Activated CD4-positive, alpha-beta T cell treated with anti-CD3 and anti-CD28 coated beads, Interleukin-2, amount 50 U/mL, for 4 hours (primary cell): ENCODE measurements at places on chromosomes 6 and 20.

GRCh38 chr6:43334466-43335095 is 26.0 kb upstream of the CRIP3 start:
- DNase-seq, result no peak

DNA sequence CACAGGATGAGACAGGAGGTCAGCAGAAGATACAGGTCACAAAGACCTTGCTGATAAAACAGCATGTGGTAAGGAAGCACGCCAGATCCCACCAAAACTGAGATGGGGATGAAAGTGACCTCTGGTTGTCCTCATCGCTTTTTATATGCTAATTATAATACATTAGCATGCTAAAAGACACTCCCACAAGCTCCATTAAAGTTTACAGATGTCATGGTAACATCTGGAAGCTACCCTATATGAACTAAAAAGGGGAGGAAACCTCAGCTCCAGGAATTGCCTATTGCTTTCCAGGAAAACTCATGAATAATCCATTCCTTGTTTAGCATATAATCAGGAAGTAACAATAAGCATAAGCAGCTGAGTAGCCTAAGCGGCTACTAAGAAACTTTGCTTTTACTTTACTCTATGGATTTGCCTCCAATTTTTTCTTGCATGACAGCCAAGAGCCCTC is 8.4 kb upstream of the RIN2 start:
- no peak for DNase-seq

DNA sequence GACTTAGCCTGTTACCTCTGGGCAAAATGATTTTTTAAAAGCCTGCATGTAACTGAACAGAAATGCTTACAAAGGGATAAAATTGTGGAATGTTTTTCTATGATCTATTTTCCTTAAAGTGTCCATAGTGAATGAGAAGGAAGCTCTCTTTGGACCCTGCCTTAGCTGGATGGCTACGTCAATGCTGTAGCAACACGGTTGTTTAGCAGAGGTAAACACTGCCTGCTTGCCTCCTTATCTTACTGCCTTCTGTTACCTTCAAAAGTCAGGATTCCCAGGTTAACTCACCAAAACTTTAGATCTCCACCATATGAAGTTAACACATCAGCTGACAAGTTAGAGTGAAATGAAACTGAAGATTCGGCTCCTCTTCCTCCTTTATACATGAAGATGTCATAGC is 402.6 kb downstream of the SAMD5 start:
- DNase-seq, result no peak

- no peak for DNase-seq
Observed at GRCh38 chr6:90202156-90202555, 94.5 kb downstream of the BACH2 start.

DNA sequence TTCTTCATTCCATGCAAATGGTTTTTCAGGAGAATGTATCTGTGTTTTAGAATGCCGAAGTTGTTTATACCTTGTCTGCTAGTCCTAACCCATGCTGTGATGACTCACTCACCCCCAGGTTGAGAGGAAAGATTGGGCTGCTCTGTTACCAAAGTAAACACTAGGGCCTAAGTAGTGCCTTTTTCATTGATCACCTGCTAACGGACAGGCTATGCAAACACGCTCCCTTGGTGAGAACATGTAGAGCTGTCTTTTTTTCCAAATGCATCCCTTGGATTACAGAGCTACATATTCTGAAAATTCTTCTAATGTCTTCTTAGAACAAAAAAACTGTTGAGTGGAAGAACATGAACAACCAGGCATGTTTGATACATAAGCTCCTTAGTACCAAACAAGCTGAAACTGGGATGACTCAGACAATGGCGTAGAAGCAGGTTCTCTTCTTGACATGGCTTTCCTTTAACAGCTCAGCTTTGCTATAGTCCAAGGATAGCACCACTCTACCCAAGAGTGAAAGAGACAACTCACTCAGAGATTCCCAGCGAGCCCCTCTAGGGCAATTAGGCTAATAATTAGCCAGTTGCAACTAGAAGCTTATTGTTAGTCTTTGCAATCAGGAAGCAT is 20.5 kb downstream of the PERP start:
- no peak for DNase-seq

DNA sequence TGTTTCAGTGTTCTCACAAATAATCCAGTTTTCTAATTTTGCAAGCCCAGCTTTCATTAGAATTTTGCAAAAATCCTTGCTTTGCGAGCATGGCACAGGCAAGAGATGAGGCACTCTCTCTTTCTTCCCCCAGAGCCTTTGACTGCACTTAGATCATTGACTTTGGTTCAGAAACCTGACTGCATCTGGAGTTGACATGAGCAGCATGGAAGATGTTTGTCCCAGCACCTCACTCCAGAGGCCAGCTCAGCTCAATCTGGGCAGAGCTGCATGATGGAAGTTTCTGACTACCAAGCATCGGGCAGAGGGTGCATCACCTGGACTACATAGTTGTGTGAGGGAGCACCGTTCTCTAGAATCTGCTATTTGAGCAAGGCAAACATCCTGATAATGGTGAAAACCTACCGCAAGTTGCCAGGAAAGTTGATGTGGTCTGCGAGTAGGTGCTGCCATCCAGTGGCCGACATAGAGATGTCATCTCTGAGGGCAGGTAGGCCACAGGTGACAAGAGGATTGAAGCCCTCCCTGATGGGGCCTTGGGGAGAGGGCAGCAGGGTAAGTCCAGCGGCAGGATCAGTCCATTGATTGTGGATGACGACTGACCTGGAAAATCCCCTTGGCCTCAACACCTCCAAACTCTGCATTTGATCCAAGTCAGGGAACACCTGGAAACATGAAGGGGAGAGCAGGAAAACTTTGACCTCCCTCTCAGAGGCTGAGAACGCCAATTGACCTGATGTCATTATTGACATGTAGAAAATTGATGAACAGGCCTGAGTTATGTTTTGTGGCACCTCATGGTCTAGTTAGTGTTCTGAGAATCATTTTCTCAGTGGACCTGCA is 3.8 kb upstream of the LPA start:
- DNase-seq, result peak; percentile 1
